ENCODE measurements at places on chromosomes 2 and 18. TPM values are rescaled to one million over a fixed set of nuclear protein-coding genes. Genes with fewer than 3 reads are reported as not detected.

Gene COL4A3
- not detected for total RNA-seq

Gene SLC11A1
- 0.16 TPM for total RNA-seq

Gene ABCG5
- not detected for total RNA-seq

Gene ITM2C
- 106 TPM for total RNA-seq

Gene CCDC148
- not detected for total RNA-seq

Gene CCDC121
- total RNA-seq: 1.8 TPM

Gene ANKRD29
- total RNA-seq: 10.1 TPM

Gene GPR35
- 0.16 TPM for total RNA-seq

Gene TCF4
- 12.8 TPM for total RNA-seq

Gene TBR1
- not detected for total RNA-seq

Gene FNDC4
- 3.2 TPM for total RNA-seq

Gene DNAH6
- 0.11 TPM for total RNA-seq

Gene SERPINB3
- not detected for total RNA-seq

Gene ST6GAL2
- total RNA-seq: not detected

Gene LAMA1
- 3.1 TPM for total RNA-seq

Gene BMP10
- total RNA-seq: not detected

Gene LMAN2L
- 10.6 TPM for total RNA-seq

Gene LIPG
- total RNA-seq: 0.72 TPM

Gene APOB
- not detected for total RNA-seq

Gene ZFAND2B
- total RNA-seq: 22.0 TPM

Gene EN1
- total RNA-seq: 2.2 TPM

Gene MLPH
- 24.7 TPM for total RNA-seq

Gene TXNDC2
- total RNA-seq: 0.08 TPM

Gene PPP1R1C
- total RNA-seq: 4.6 TPM

Gene RPRM
- 0.75 TPM for total RNA-seq

Gene CLIP4
- total RNA-seq: 114 TPM

Gene TMEM150A
- total RNA-seq: 5.5 TPM

Gene SERPINB7
- 2.8 TPM for total RNA-seq

Gene LYG2
- 0.72 TPM for total RNA-seq

Gene LIPT1
- total RNA-seq: 5.5 TPM

Gene PASK
- total RNA-seq: 4.4 TPM

Gene TSPYL6
- not detected for total RNA-seq

Gene LHCGR
- not detected for total RNA-seq

Gene SPATA3
- not detected for total RNA-seq

Gene ZNF892
- total RNA-seq: 2.9 TPM

Gene PROM2
- total RNA-seq: 0.15 TPM

Gene TRIM43B
- total RNA-seq: 0.29 TPM
